ENCODE measurements at places on chromosomes 13 and 19.

DNA sequence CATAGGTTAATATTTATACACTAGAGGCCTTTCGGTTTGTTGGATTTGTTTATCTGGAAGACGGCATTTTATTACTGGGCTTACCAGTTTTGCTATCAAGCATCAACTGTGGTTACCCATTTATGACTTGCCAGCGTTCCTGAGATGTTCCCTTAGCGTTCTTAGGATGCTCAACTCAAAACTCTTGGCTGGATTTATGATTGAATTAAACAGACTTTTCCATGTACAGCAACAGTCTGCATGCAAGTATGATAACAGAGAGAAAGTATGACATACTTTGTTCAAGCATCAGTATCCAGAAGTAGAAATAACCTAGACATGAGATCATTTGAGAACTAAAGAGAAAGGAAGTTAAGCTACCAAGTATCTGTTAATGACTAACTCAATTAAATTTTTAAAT is 29.9 kb upstream of the RNF113B start:
- DNase-seq = no peak

- DNase-seq = no peak
Observed at GRCh38 chr13:45798851-45799250, 52.7 kb downstream of the SIAH3 start.

DNA sequence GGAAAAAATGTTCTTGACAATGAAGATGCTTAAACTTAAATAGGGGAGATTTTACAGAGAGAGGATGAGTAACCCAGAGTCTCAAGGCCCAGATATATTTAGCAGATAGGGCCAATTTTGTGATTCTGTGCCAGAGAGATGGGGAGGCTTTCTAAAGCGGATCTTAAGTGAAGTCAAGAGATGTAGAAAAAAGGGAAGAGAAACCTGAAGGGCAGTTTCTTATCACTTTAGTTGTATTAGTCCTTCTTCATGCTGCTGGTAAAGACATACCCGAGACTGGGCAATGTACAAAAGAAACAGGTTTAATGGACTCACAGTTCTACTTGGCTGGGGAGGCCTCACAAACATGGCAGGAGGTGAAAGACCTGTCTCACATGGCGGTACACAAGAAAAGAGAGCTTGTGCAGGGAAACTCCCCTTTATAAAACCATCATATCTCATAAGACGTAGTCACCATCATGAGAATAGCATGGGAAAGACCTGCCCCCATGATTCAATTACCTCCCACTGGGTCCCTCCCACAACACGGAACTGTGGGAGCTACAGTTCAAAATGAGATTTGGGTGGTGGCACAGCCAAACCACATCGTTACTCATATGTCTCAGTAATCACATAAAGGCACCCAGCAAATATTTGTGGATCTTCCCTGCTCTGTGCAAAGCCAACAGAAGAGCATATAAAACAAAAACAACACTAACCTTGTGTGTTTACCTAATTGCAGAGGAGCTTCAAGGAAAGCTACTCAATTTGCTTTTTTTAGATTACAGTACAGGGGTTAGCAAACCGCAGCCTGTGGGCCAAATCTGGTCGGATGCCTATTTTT is 102.6 kb upstream of the MYCBP2 start:
- DNase-seq = no peak

- DNase-seq = no peak
Observed at GRCh38 chr19:45474606-45475521, 7.1 kb downstream of the FOSB start.

DNA sequence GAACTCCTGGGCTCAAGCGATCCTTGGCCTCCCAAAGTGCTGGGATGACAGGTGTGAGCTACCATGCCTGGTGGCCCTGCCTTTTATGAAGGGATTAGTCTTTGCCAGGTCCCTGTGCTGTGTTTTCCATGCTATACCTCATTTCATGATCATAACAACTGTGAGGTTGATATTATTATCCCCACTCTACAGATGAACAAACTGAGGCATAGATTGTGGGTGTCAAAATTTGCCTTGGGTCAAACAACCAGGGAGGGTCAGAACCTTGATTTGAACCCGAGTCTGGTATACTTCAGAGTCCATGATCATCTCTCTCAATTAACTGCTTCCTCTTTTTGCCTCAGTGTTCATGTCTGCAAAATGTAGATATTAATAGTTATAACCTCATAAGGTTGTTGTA is 6.9 kb downstream of the PINLYP start:
- DNase-seq = no peak

DNA sequence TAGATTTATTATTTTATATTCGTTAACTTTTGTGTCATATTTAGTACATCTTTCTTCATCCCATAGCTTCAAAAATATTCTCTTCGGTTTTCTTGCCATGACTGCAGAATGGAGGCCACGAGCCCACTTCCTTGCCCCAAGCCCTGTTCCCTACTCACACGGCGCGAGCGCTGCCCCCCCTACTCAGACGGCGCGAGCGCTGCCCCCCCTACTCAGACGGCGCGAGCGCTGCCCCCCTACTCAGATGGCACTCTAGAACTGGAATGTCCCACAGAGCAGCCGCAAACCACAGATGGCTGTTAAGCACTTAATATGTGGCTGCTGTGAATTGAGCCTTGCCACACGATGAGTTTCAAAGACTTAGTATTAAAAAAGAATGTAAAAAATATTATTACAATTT is 102.2 kb upstream of the PEG3 start:
- no peak for DNase-seq

DNA sequence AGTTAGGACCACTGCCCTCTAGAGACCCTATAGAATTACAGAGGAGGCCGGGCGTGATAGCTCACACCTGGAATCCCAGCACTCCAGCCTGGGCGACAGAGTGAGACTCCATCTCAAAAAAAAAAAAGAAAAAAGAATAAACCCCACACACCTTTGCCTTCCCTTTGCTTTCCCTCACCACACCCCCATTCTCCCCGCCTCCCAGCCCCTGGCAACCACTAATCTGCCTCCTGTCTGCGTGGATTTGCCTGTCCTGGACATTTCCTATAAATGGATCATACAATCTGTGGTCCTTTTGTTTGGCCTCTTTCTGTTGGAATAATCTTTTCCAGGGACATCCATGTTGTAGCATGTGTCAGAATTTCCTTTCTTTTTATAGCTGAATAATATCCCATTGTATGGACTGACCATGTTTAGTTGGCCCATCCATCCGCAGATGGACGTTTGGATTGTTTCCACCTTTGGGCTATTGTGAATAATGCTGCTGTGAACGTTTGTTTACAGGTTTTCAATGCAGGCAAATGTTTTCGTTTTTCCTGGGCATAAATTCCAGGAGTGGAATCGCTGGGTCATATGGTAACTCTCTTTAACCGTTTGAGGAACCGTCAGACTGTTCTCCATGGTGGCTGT is 15.3 kb downstream of the NACC1 start:
- no peak for DNase-seq

- DNase-seq = no peak
Observed at GRCh38 chr19:55656988-55657747, 2.3 kb downstream of the U2AF2 start.

GRCh38 chr19:13840305-13841085 is 36.4 kb upstream of the NANOS3 start:
- no peak for DNase-seq

DNA sequence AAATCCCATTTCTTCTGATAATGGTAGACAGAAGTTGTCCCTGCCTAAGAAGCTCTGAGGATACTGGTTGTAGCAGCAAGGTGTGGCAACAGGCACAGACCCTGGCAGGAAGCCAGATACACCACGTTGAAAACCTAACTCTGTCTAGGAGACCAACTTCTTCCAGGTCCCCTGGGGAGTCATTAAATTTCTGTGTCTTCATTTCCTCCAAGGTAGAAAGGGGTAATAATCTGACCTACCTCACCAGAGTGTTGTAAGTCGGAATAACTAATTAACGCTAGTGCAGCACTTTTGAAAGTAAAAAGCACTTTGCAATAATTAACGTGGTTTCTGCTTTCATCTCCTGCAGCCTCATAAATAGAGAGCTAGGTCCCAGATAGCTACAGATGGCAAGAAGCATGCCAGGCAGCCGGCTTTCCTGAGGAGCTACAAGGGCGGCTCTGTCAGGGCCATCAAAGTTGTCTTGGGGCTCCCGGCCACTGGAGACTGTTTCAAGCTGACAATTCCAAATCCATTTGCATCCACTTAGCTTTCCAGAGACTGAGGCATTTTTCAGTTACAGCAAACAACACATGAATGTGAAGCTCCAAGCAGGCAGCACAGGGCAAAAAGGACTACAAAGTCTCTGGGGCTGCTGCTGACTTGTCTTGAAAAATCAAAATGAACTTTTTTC is 176.2 kb downstream of the FOXO1 start:
- DNase-seq = no peak

DNA sequence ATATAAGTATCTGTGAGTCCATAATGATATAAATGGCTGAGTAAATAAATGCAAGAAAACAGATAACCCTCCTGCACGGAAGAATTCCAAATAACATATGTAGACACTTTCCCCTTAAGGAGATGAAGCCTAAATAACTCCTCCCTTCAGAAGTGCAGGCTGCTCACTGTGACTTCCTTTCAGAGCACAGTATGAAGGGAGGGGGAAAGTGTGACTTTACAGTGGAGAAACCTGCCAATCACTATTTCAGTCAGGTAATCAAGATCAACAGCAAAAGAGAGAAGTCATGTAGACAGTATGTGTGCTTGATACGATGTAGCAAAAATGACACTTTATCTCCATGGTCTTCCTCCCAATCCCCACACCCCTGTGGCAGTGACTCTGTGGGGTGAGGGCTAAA is 7.1 kb downstream of the GGACT start:
- no peak for DNase-seq

GRCh38 chr13:110509478-110509926 is 52.0 kb downstream of the RAB20 start:
- DNase-seq = no peak

GRCh38 chr19:32544917-32545316 is 36.1 kb upstream of the PDCD5 start:
- DNase-seq = no peak

DNA sequence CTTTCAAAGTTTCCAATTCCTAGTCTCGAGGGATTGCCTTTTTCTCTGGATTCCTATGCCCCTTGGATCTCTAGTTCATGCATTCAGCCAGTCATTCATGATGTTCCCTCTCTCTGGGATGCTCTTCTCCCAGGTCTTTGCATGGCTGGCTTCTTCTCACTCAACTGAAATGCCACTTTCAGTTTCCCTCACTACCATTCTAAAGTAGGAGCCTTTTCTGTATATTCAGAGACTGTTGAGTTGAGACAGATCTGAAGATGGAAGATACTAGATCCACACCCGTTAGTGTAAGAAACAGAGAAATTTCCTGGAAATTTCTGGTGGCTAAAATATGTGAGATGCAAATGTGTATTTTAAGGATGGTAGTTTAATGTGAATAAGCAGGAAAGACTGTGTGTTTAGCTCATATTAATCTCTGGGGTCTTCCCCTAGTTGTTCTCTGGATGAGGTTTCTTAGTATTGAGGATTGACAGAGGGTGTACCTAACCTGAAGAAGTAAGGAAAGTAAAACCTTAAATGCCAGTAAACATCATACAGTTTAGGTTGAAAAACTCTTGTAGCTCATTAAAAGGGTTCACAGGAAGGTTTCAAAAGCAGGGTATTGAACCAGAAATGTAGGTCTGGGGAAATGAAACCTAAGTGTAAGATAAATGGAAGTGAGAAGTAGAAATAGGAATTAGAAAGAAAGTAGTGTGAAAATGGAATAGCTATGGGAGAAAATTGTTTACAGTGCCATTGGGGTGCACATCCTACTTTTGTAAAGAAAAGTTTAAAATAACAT is 331.3 kb downstream of the NDFIP2 start:
- DNase-seq = no peak

DNA sequence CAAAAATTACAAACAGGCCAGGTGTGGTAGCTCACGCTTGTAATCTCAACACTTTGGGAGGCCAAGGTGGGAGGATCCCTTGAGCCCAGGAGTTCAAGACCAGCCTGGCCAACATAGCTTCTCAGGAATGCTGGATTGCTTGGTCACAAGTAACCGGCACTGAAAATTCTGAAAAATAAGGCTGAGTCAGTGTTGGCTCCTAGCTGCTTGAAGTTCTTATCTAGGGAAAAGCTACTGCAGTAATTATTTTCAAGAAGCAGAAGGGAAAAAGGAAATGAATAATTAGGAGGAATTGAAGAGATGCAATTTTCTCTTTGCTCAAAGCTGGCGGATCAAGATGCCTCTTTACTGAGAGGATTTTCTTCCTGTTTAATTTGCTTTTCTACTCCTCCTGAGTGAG is 75.0 kb upstream of the GTF3A start:
- DNase-seq = no peak

DNA sequence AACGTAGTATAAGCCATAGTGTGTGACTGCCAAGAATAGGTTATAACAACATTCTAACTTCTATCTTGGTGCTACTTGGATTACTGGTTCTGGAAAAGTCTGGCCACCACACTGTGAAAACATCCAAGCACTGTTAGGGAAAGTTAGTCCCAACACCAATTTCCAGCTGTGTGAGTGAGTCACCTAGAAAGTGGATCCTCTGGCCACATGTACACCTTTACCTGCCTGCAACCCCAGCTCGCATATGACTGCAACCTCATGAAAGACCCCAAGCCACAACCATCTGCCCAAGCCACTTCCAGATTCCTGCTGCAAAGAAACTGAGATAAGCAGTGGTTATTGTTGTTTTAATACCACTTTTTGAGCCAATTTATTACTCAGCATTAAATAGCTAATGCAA is 404.5 kb downstream of the KCTD12 start:
- DNase-seq = no peak

GRCh38 chr13:23202383-23202782 is 21.6 kb downstream of the SGCG start:
- DNase-seq = no peak

DNA sequence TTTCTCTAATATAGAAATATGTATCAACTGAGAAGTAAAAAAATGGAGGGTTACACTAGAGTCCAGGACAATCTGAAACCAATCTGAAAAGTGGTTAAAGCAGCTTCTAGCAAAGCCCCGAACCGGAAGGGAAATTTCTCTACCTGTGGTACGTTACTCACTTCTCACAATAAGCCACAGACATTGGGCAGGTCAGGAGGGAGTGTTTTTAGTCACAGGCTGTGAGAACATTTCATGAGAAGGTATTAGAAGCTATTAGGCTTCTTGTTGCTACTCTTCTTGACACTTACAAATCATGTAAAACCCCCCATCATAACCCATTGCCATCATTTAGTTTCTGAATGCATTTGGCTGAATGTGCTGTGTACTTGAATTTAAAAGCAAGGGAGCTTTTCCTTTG is 120.9 kb downstream of the NUFIP1 start:
- DNase-seq = no peak

GRCh38 chr19:45147835-45148676 is 12.7 kb downstream of the NKPD1 start:
- DNase-seq = no peak

- no peak for DNase-seq
Observed at GRCh38 chr13:59842507-59842906, 321.2 kb downstream of the DIAPH3 start.

DNA sequence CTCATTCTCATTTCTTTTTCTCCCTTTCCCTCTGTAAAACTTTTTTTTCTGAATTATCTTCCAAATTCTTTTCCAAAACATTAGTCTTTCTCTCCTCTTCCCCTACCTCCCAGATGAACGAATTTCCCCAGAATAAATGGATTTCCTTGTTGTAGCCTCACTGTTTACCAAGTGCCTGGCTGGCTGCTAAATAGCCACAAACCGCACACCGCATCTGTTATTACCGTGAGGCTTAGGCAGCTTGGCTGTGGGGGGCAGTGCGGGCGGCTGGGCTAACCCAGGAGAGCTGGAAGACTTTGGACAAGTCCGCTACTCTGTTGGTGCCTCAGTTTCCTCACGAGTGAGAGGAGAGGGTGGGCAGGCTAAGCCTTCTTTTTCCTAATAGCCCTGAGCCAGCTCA is 10.7 kb downstream of the IL17D start:
- no peak for DNase-seq

GRCh38 chr19:10805065-10805757 is 30.8 kb downstream of the TMED1 start:
- no peak for DNase-seq

Measured in spinal cord (tissue), 10 donors.